ENCODE measurements at places on chromosomes 11 and 22. TPM values are rescaled to one million over a fixed set of nuclear protein-coding genes. Genes with fewer than 3 reads are reported as not detected.

The NOX4 gene
- polyA plus RNA-seq: 1.4 TPM

The CNGA4 gene
- polyA plus RNA-seq: not detected

The CAPRIN1 gene
- 127 TPM for polyA plus RNA-seq

The UBQLN3 gene
- not detected for polyA plus RNA-seq

The SAA4 gene
- polyA plus RNA-seq: not detected

The ANO5 gene
- not detected for polyA plus RNA-seq

The CCDC116 gene
- 0.10 TPM for polyA plus RNA-seq

The C11orf87 gene
- 0.94 TPM for polyA plus RNA-seq

The CASP1 gene
- 9.7 TPM for polyA plus RNA-seq

The FCHSD2 gene
- 17.6 TPM for polyA plus RNA-seq

The FAM111A gene
- 31.6 TPM for polyA plus RNA-seq

The MUC5AC gene
- not detected for polyA plus RNA-seq

The SULT4A1 gene
- not detected for polyA plus RNA-seq

The MPZL2 gene
- polyA plus RNA-seq: not detected

The KDM4D gene
- polyA plus RNA-seq: 0.45 TPM

The VSIG10L2 gene
- not detected for polyA plus RNA-seq

The KCNJ1 gene
- not detected for polyA plus RNA-seq

The GLYATL2 gene
- 0.29 TPM for polyA plus RNA-seq

The PRDM10 gene
- 2.9 TPM for polyA plus RNA-seq

The DDI1 gene
- polyA plus RNA-seq: not detected

The SYT12 gene
- polyA plus RNA-seq: 1.9 TPM

The C11orf21 gene
- not detected for polyA plus RNA-seq

The FAM181B gene
- polyA plus RNA-seq: not detected

The CARD16 gene
- polyA plus RNA-seq: not detected

The GPR137 gene
- polyA plus RNA-seq: 35.7 TPM

The APOBEC3H gene
- not detected for polyA plus RNA-seq

The C2CD3 gene
- polyA plus RNA-seq: 7.3 TPM

The RASSF10 gene
- not detected for polyA plus RNA-seq

The WNT7B gene
- not detected for polyA plus RNA-seq

The SERHL2 gene
- polyA plus RNA-seq: 5.0 TPM

The SCGB1A1 gene
- polyA plus RNA-seq: not detected

The YPEL1 gene
- polyA plus RNA-seq: 1.1 TPM
